ENCODE measurements at places on chromosomes 3 and 15.
A peak's percentile ranks its signal among the peaks of the same experiment; 100 is the strongest.

- peak; percentile 38 for DNase-seq
Measured at GRCh38 chr15:51874751-51875644, 45.5 kb downstream of the TMOD3 start.

GRCh38 chr15:25182736-25183445 is 228.1 kb downstream of the SNRPN start:
- DNase-seq = no peak

DNA sequence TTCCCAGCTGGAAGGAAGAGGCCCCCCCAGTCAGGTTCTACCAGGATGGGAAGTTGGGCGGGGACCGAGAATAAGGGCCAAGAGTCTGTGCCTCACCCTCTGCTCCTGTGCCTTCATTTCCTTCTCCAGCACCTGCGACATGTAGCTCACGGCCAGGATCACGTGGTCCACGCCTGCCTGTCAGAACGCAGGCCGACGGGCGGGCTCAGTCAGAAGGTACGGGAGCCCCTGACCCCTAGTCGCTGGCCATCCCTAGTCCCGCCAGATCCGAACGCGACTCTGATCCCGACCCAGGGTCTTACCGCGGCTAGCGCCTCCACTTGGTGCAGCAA is 489 bp downstream of the GMPPB start:
- peak; percentile 47 for DNase-seq

DNA sequence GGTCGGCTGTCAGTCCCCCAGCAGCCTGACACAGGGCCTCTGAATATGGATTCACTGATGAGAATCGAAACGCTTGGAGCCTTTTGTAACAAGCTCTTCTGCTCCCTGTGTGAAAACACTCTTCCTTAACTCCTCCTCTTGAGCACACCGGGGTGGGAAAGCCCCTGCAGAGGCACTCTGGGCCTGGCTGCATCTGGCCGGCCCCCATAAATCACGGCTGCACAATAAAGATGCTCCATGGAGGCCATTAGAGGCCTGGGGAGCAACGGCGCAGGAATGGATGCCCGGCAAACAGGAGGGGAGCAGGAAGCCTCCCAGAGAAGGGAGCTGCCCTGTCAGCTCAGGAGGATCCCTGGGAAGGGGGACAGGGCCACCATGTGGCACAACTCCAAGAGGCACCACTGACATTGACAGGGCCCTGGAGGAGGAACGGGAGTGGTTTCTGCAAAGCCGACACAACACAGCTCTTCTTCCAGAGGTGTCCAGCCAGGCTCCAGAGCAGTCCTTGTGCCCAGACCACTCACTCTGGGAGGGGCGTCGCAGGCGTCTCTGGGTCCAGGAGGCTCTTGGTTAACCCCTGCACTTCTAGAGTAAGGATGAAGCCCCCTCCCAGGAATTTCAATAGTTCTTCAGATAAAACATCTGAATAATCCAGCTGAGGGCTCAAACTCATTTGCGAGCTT is 509.3 kb upstream of the PPP2R3A start:
- no peak for DNase-seq

- DNase-seq = no peak
Measured at GRCh38 chr3:56291244-56291680, 177.0 kb downstream of the ERC2 start.

DNA sequence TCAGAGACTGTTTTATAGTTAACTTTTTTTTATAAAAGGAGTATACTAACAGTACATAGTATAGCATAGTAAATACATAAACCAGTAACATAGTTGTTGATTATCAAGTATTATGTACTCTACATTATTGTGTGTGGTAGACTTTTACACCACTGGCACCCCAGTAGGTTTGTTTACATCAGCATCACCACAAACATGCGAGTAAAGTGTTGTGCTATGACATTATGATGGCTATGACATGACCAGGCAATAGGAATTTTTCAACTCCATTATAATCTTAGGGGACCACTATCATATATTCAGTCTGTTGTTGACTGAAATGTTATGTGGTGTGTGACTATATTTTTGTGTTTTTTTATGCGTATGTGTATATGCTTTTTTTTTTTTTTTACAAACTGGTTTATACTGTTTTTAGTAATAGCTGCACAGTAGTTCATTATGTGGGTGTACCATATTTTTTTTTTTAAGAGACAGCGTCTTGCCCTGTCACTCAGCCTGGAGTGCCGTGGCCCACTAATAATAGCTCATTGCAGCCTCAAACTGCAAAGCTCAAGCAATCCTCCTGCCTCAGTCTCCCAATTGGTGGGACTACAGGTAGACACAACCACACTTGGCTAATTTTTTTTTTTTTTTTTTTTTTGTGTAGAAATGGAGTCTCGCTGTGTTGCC is 1.9 kb downstream of the CAPN7 start:
- DNase-seq = no peak

DNA sequence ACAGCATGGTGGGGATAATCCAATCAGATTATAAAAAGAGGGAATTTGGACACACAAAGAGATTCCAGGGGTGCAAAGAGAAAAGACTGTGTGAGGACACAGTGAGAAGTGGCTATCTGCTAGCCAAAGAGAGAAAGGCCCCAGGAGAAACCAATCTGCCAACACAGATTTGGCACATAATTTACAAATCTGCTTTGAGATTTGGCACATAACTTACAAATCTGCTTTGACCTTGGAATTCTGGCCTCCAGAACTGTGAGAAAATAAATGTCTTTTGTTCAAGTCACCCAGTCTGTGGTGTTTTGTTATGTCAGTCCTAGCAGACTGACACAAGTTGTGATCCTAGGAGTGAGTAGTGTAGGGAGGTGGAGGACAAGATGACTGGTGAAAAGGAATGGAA is 3.5 kb upstream of the TM4SF18 start:
- no peak for DNase-seq

DNA sequence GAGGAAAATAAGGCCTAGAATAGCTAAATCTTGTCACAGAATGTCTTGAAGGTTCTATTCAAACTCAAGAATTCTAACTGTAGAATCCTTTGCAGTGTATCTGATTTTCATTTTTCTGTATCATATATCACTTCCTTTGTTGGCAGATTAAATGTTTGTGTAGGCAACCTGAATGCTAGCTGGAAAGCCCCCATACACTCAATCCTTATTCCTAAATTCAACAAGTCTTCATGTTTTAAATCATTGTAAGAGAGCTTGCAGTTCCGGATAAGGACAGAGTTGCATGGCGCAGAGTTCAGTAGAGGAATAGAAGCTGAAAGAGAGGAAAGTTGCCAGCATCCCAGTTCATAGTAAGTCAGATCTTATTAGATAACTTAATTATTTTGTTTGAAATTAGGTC is 242.0 kb upstream of the SEMA6D start:
- DNase-seq = no peak

DNA sequence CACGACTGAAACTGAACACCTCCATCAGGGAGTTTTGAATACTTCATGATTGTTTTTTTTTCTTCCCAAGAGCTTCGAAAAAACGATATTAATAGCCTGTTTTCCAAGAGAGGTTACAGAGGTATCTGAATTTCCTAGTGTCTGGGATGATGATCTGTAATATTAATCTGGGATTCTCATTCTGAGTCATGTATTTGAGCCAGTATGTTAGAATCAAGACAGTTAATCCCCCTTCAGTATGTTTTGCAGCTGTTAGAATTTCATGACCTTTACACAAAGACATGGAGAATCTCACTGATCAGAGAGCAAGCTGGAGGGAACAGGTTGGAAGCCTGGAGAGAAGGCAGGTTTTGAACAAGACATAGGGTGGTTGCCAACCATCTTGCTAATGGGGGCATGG is 234.5 kb upstream of the GAP43 start:
- no peak for DNase-seq

- no peak for DNase-seq
Measured at GRCh38 chr3:49028298-49028672, 913 bp downstream of the IMPDH2 start.

- no peak for DNase-seq
Measured at GRCh38 chr3:37545479-37545878, 316.2 kb upstream of the CTDSPL start.

- no peak for DNase-seq
Measured at GRCh38 chr3:182007441-182007840, 295.7 kb downstream of the SOX2 start.

- DNase-seq = no peak
Measured at GRCh38 chr3:61577760-61578159, 16.4 kb downstream of the PTPRG start.

GRCh38 chr3:176119826-176120225 is 1077.5 kb downstream of the TBL1XR1 start:
- DNase-seq = no peak

DNA sequence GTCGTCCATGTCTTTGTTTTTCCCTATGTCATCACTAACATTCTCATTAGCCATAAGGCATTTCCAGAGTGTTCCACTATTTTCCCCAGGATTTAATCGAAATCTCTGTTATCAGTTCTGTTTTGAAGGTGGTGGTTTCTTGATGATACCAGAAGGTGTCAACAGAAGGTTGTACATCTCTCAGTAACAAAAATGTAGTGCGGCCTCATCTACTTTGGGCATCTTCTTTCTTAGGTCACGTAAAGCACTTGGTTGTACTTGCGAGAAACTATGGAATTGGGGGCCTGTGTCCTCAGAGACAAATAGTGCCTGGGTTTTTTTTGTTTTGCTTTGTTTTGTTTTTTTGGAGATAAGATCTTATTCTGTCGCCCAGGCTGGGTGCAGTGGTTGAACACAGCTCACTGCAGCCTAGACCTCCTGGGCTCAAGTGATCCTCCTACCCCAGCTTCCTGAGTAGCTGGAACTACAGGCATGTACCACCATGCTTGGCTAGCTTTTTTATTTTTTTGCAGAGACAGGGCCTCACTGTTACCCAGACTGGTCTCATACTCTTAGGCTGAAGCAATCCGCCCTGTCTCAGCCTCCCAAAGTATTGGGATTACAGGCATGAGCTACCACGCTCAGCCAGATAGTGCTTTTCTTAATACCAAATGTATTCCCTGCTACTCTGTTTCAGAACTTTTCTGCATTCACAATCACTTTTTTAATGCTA is 61.2 kb upstream of the FURIN start:
- DNase-seq = no peak

GRCh38 chr3:46484388-46484787 is 13.4 kb upstream of the RTP3 start:
- no peak for DNase-seq

DNA sequence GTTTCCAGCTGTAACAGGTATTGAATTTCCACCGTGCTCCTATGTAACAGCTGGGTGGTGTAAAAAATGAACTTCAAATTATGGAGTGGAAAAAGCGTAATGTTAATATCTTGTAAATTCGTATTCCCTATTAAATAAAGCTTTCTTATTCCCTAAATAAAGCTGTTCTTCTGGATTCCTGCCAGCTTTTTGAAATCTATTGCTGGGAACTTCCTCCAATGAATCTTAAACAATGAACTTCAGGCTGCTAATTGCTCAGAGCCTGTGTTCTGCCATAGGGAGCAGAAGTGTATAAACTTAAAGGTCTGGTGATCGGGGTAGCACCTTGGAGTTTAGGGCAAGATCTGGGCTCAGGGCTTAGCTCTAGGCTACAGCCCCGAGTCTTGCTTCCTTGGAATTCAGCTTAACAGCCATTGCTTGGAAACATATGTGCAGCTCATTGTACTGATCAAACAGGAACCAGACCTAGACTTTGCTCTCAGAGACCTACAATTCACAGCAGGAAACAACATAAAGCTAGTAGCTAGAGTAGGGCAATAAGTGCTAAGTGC is 1.4 kb downstream of the ARL14 start:
- no peak for DNase-seq

DNA sequence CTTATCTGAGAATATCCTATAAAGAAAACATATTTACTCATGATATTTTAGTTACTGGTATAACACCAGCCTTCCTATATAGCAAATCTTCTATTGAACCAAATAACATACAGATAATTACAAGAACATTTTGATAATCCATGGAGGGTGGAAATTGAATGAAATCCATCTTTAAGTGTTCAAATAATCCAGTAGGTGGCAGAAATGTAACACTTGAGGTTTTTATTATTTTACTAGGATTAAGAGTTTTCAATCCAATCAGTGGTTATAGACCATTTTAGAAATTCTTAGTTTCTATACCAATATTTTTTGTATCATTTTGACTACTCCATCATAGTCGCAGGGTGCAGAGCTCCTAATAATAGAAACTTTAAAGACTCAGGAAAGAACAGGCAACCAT is 101.9 kb upstream of the KCNH8 start:
- peak; percentile 9 for DNase-seq

GRCh38 chr3:175571096-175571495 is 712.0 kb downstream of the NAALADL2 start:
- DNase-seq = no peak

DNA sequence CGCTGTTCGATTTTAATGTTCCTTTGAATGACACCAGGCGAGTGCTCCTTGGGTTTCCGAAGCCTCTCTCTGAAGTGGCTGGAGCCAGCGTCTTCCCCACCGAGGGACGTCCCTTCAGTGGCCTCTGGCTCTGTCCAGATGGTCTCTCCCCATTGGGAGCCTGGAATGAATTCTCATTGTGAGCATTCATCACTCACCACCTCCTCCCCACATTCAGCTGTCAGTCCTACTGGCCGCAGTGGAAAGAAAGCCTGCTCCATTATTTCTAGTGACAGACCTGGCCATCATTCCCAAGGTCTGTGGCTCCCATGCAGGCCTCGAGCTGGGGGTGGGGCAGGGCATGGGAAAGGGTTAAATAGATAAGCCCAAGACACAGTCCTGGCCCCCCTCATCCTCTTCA is 35.2 kb downstream of the ZNF710 start:
- DNase-seq = peak; percentile 35

GRCh38 chr3:119211193-119211592 is 29.5 kb downstream of the B4GALT4 start:
- no peak for DNase-seq

DNA sequence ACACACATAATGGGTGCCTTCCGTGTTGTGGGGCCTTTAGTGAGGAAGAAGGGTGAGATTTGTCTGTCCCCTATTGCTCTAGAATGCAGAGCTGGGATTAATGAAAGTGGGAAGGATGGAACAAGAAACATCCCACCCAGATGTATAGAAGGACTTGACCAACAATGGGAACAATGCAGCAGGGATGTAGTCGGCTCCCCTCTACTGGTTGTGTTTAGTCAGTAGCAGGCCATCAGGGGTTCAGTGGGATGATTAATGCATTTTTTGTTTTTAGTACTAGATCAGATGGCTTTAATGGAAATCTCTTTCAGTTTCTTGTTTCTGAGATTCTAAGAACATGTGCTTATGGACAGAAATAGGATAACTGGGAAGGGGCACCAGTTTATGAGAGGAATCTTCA is 156.0 kb upstream of the ROPN1 start:
- no peak for DNase-seq

GRCh38 chr15:25250906-25251622 is 187.8 kb downstream of the UBE3A start:
- DNase-seq = no peak

DNA sequence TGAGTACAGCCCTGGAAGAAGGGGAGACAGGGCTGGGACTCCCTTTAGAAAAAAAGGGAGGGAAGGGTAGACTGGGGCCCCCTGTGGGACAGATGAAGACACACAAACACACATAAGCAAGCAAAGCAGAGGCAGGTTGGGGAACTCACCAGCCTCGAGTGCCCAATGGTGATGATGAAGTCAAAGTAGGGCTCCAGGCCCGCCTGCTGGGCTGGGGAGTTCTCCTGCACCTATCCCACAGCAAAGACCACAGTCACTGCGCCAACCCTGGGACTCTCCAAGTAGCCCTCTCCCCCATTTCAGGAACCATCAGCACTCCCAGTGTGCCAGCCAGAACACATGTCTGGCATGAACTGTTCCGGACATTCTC is 4.1 kb downstream of the GORASP1 start:
- no peak for DNase-seq

GRCh38 chr3:178001670-178002101 is 534.5 kb upstream of the KCNMB2 start:
- no peak for DNase-seq
